Cerebellar nuclear complex (tissue), 1 donor: ENCODE measurements at places on chromosomes 13 and 19.

DNA sequence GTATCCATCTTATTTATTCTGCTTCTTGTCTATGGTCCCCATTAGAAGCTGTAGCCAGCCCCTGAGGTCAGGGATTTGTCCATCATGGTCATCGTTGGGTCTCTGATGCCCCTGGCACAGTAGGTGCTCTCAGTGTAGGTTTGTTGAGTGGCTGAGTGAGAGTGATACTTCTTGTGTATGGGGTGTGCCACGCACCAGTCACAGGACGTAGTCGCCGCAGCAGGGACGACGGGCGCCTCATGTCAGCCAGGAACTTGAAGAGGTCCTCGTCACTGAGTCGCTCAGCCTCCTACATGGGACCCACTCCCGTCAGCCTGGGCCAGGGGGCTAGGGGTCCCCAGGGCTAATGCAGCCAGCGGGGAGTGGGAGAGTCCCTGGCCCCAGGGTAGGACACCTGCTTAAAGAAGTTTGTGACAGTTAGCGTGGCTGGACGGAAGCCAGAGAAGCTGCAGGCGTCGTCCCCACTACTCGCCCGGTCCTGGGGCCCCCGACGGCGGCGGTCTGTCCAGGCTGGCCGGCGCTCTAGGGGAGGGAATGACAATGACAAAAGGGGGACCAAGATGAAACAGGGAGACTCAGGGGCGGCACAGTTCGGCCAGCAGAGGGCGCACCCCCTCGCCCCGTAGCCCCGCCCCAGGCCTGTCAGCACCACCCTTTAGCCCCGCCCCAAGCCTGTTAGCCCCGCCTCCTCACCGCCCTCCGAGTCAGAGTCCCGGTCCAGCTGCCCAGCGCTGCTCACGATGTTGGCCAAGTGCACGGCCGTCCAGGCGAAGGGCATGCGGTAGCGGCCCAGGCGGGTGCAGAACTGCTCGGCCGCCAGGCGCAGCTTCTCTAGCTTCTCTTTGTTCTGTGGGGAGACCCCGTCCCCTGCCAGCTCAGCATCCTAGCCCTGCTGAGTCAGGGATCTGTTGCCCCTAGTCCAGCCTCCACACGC lies 3.7 kb downstream of the ANGPTL8 start:
- no peak for DNase-seq

GRCh38 chr13:114279146-114279545 lies 2.3 kb upstream of the UPF3A start:
- no peak for DNase-seq

GRCh38 chr13:108368250-108368905 lies 98.9 kb downstream of the TNFSF13B start:
- no peak for DNase-seq

DNA sequence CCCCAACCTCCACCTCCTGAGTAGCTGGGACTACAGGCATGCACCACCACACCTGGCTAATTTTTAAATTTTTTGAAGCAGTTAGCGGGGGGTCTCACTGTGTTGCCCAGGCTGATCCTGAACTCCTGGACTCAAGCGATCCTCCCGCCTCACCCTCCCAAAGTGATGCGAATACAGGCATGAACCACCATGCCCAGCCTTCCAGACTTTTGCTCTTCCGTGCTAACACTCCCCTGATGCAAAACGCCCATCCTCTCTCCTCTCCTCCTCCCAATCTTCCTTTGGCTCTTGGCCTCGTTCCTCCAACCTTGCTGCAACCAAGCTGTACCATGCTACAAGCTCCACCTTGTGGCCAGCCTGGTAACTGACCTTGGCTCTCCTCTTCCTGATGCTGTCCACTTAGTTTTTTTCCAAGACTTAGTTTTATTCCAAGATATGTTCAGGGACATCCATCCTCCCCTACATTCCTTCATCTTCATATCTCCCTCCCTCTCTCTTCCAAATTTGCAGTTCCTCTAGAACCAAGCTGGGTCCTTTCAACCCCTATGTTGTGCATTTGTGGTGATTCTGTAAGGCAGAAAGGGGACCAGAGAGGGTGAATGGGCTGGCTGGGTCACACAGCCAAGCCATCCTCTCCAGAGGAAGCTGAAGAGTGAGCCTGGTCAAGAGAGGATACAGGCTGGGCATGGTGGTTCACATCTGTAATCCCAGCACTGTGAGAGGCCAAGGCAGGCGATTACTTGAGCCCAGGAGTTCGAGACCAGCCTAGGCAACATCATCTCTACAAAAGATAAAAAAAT lies 32.8 kb downstream of the TINCR start:
- no peak for DNase-seq

GRCh38 chr19:11377756-11378155 lies 3.3 kb downstream of the SWSAP1 start:
- no peak for DNase-seq

DNA sequence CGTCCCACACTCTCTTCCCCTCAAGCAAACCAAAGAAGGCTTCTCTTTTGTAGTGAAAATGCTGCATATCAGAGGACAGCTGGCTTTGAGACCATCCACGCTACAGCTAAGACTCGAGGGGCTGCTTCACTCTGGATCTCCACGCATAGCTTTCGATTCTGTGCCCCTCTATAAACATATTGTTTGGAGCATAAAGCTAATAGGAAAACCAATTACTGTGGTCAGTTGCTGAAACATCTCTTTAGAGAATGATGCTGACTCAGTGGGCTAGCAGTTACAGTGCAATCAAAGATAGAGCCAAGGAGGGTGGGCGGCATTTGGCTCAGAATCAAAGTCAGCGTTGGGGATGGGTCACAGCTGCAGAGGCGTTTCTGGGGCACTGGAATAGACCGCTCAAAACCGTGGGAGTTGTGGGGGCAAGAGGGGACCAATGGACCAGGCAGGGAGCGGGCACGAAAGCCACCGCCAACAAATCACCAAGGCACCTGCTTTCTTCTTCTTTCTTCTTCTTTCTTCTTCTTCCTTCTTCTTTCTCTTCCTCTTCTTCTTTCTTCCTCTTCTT lies 76.7 kb downstream of the RASL11A start:
- no peak for DNase-seq

DNA sequence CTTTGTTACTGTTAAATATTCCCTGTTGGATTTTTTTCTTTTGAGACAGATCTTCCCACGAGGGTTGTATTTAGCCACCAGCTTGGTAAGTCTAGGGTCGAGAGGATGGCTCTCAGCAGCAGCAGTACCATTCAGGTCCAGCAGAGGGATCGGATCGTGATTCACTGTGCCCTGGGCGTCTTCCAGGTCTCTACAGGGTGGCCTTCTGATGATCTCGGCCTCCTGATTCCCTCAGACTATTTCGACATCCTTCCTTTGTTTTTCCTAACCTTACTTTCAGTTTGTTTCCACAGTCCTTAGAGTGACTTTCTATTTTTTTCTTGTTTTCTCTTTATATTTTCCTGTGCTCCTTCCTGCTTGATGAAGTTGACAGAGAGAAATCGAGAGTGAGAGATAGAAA lies 1436.9 kb downstream of the UQCRFS1 start:
- no peak for DNase-seq

DNA sequence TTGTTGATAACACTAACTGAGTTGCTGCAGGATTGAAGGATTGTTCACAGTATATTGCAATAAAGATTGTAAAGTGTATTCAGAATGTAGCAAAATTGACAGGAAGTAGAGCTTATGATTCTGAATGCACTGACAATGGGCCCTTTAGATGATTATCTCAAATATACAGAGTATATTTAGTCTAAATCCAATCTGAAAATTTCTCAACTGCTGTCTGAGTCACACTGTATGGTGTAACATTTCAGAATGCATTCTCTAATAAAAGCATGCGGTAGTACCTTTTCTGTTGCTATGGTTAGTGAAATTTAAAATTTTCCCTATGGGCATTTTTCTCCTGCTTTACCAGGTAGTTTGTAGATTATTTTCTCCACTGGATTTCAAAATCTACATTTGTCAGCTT lies 365.2 kb downstream of the PCDH17 start:
- DNase-seq, result no peak
